MV-4-11 (cell line): ENCODE measurements at places on chromosomes 7 and 10.
A peak's percentile ranks its signal among the peaks of the same experiment; 100 is the strongest.

GRCh38 chr7:19448091-19448490 is 260.7 kb downstream of the POLR1F start:
- DNase-seq: no peak

DNA sequence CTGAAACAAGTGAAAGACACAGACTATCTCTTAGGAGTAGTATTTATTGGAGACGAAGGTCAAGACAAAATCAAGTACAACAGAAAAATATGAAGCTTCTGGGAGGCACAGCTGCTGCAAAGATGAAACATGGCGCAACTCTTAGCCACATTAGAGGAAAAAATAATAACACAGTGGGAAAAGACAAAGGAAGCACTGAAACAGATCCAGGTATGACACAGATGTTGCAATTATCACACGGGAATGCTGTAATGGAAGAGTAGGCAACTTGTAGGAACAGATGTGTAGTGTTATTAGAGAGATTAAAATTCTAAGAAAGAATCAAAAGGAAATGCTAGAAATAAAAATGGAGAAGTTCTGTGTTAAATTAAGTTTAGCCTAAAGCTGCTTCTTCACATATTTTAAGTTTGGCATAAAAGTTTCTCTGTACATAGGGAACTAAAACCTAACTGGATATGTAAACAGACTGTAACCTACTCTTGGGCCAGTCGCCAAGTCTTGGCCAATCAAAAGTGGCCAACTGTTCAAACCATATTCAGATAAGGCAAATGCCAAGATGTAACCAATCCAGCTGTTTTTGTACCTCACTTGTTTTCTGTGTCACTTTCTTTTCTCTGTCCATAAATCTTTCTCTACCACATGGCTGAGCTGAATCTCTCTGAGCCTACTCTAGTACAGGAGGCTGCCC is 1132.0 kb upstream of the LRRTM3 start:
- peak; percentile 73 for DNase-seq

DNA sequence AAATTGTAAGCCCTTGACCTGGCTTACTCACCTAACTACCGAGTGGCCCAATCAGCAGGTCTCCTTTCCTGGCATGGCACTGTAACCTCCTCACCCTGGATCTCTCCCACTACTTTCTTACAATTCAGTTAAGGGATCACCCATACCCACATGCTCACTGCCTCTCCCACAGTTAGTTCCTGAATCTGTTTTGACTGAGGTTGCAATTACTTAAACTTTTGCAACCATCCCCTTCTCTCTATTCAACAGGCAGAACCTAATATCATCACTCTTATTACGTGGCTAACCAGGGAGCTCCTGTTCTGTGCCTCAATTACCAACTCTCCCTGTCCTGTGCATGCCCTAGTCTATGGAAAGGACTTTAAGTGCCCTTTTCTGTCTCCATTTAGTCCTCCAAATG is 84.2 kb upstream of the IKZF1 start:
- DNase-seq: peak; percentile 74

DNA sequence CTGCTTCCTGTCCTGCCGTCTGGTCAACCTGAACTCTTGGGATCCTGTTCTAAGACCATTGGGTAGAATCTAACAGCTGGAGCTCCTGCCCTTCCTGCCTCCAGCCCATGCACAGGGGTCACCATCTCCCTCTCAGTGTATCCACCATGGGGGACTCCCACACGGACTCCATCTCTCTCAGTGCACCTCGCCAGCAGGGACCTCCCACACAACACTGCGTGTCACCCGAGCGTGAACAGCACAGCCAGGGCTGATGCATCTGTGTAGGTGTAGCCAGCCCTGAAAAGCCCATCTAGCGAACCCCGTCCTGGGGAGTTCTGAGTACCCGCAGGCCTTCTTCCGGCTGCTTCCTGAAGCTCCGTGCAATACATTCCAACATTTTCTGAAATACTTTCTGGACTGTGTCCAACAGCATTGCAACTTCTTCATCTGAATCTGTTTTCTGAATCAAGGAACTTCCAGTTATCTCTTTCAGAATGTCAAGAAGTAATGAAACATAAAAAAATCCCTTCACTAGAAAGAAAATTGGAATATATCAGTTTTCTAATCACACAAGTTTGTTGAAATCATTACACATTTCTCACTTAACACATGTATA is 52.5 kb downstream of the NCAPG2 start:
- no peak for DNase-seq

DNA sequence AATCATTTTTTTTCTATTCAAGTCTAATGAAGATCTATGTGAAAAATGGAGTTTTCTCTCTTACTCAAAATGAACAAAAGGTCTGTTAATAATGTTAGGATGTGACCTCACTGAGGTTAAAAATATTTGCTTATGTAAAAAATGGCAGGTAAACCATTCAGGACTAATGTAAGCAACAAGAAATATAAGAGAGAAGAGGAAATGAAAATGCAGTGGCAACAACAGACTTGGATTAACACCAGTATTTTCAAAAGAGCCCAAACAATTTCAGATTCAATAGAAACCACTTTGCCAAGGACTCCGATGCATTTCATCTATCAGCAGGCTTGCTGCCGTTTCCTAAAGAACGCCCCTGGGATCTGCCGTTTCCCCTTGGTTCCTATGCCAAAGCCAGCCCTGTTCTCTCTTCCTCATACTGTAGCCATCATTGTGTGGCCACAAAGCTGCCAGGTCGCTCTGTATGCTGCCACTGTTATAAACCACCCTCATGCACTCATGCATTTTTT is 66.4 kb downstream of the MTURN start:
- peak; percentile 77 for DNase-seq

GRCh38 chr7:128735436-128735835 is 3.7 kb upstream of the CALU start:
- DNase-seq: peak; percentile 51

GRCh38 chr7:21771906-21772610 is 173.6 kb downstream of the CDCA7L start:
- DNase-seq: no peak

GRCh38 chr7:107813524-107813923 is 10.5 kb upstream of the SLC26A3 start:
- DNase-seq: no peak

DNA sequence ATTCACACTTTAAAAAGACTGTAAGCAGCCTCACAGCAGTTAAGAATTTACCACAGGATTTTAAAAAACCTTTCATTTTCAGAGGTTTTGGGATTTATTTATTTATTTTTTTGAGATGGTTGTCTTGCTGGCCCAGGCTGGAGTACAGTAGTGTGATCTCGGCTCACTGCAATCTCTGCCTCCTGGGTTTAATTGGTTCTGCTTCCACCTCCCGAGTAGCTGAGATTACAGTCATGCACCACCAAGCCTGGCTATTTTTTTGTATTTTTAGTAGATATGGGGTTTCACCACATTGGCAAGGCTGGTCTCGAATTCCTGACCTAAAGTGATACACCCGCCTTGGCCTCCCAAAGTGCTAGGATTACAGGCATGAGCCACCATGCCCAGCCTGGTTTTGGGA is 19.1 kb downstream of the MINDY4 start:
- no peak for DNase-seq

GRCh38 chr7:17626235-17626634 is 314.1 kb downstream of the SNX13 start:
- DNase-seq: no peak

- no peak for DNase-seq
These were observed 72.6 kb downstream of the JAZF1 start for GRCh38 chr7:28107960-28108359.

GRCh38 chr10:122974543-122975064 is 5.6 kb upstream of the PSTK start:
- peak; percentile 35 for DNase-seq

DNA sequence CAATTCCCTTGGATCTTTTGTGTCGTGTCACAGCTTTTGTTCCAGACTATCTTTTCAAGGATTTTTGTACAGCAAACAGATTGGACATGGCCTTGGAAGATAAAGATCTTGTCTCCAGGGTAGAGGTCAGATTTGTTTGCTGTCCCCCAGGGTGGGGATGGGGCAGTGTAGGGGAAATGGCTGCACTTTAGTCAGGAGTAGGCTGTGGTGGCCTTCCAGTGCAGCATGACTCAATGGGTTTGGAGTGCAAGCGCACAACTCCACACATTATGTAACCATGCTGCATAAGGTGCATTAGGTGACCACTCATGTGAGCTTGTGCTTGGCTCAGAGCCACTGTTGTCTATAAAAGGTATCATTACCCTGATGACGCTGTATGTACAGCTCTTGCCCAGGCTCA is 23.9 kb upstream of the ADAMTS14 start:
- DNase-seq: no peak

- no peak for DNase-seq
These were observed 302.7 kb downstream of the RPS24 start for GRCh38 chr10:78336402-78336791.

DNA sequence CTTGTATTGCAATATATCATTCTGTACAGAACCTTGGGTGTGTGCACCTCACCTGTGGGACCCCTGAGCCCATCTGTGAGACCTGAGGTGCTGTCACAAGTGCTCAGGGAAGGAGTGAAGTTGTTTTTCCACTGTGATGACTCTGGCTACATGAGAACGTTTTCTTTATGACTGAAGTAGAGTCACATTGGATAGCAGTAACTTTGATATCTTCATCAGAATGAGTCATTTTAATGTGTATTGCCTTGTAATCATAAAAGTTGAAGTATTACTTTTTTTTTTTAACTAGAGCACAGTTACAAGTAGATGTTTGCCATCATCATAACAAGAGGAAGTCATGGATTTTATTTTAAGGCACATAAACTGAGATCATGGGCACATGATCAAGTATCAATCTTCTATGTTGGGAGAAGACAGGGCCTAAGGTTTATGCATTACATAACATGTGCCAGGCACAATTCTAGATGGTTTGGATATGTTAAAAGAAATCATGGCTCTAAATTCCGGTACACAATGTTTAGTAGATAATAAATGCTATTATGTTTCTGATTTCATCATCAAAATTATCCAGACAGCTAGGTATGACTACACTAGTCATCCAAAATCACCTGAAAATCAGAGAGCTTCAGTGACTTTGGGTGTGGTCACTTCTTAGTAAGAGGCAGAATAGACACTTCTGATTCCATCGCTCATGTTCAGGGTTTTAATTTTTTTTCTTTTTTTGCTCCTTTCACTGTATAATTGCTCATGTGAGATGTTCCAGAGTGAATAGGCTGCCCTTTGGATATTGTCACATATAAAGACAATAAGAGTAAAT is 82.7 kb upstream of the KLF6 start:
- DNase-seq: no peak

GRCh38 chr10:60496181-60496580 is 106.5 kb upstream of the ANK3 start:
- no peak for DNase-seq

GRCh38 chr10:67140641-67141040 is 214.8 kb downstream of the LRRTM3 start:
- DNase-seq: no peak

DNA sequence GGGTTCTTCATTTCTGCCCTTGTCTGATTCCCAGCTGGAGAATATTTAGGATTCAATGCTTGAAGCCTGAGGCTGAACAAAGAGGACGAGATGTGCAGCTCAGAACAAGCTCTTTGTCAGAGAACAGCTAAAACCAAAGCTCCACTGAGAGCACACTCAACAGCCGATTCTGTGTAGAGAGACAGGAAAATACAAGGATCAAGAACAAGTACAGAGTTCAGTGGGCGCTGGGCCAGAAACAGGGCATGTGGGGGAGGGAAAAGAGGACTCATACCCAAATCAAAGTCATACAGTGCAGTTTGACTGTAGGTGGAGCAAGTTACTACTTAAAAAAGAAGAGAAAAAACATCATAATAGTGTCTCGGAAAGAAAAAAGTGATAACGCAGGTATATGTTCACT is at the start of gene AGMO:
Gene AGMO (minus strand): TSS at position 181 of the 400 bp plus-strand sequence.
- DNase-seq: no peak

DNA sequence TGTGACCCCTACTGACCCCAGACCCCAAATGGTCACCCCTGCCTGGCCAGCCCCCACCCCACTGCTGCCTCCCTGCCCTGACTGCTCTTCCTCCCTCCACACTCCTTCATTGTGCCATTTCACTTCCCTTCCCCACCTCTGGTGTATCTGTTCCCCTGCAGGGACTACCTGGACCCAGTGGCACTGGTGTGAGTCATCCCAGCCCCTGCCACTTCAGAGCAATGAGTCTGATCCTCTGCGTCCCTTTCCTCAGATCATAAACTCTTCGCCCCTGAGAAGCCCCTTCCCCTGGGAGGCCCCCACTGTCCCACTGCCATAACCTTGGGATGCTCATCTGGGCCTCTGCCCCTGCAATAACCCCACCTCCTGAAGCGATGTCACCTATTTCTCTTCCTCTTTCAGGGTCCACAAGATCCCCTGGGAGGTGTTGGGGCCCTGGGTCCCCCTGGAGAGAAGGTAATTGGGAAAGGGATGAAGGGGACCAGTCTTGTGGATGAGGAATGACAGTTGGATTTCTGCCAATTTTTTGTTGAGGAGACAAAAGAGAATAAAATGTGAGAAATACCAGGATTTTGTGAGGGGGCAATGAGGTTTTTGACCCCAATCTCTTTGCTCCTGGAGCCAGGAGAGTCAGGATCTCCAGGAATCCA is 19.1 kb upstream of the VOPP1 start:
- no peak for DNase-seq

GRCh38 chr7:6164491-6164890 is 107.9 kb downstream of the CYTH3 start:
- DNase-seq: no peak

GRCh38 chr7:127447326-127447945 is 54.9 kb upstream of the ZNF800 start:
- DNase-seq: peak; percentile 80

GRCh38 chr10:60937022-60937421 is 7.0 kb downstream of the RHOBTB1 start:
- DNase-seq: no peak

- DNase-seq: no peak
These were observed 758.9 kb downstream of the GRM8 start for GRCh38 chr7:126493801-126494200.

GRCh38 chr10:95408983-95409873 is 118.4 kb upstream of the PDLIM1 start:
- no peak for DNase-seq

DNA sequence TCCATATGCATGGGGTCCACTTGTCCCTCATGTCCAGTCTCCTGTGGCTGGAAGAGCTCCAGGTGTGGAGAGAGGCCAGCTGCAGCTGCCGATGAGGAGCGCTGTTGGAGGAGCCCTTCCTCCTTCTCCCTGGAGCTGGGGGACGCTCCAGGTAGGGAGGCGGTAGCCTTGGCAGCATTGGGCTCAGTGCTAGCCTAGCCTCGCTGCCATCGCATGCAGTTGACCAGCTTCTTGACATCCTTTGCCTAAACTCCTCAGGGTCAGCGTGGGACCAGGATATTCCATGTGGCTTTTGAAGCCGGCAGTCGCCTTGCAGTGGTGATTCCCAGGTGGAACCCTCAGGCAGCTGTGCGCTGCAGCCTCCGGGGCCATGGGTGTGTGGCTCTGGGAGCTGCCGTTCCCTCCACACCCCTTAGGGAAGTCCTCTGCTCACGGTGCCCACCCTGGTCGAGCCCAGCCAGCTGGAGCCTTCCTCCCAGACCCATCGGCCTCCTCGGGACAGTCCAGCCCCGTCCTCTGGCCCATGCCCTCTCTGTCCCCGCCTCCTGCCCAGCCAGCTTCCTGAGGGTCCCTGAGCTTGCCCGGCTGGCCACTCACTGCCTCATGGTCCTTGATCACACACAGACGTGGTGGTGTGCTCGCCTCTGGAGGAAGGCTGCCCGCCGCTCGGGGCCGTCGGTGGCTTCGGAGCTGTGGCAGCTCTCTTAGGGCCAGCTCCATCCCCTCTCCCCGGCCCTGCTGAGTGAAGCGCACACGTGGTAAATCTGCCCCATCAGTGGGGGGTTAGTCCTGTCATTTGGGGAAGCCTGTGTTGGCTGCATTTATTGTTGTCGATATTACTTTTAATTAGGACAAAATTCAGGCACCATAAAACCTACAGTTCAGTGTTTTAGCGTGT is 21.2 kb downstream of the INPP5A start:
- DNase-seq: no peak

- no peak for DNase-seq
These were observed 15.9 kb upstream of the CYTH3 start for GRCh38 chr7:6288270-6288860.
